Activated naive CD8-positive, alpha-beta T cell treated with anti-CD3 and anti-CD28 coated beads, Interleukin-2, amount 10 ng/mL, durations not matched to agents 7 days and 5 days (primary cell): ENCODE measurements at places on chromosomes 4 and X. TPM values are rescaled to one million over a fixed set of nuclear protein-coding genes. Genes with fewer than 3 reads are reported as not detected.
A peak's percentile ranks its signal among the peaks of the same experiment; 100 is the strongest.

The FAM184B gene
- not detected for total RNA-seq

DNA sequence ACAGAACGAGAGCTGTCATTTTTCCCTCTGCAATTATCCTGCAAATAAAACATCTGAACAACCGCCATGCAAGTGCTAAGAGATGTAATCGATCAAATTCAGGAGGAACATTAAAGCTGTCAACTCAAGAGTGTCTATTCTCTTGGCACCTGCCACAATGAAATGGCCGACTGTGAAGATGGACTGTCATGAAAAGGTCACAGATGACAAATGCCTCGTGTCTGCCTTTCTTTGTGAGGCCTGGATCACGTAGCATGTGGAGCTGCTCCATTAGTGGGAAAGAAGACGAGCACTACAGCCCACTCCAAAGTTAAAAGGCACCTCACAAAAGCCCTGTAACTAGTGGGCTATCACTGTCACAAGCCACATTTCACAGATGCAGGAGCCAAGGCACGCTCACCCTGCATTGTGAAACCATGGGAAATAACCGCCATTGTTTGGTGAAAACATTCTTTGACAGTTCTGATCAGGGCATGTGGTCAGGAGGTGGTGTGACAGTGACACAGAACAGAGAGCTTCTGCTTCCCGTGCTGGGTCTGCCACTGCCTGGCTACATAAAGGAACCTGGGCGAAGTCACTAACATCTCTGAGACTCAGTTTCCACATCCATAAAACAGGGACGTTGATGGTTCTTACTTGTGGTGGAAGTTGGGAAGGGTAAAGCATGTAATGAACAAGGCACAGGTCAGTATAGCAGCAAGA is 98.9 kb downstream of the EVC2 start:
- H3K4me3 ChIP-seq: no peak overlapping the region
- H3K27ac ChIP-seq: no peak overlapping the region
- H3K4me1 ChIP-seq: no peaks in the 10 kb centered on the region
- H3K36me3 ChIP-seq: no peaks in the 10 kb centered on the region

GRCh38 chr4:129422277-129422676 is 326.3 kb downstream of the C4orf33 start:
- H3K27ac ChIP-seq: no peak overlapping the region
- no peaks in the 10 kb centered on the region for H3K27me3 ChIP-seq
- no peaks in the 10 kb centered on the region for H3K36me3 ChIP-seq
- DNase-seq: no peak

DNA sequence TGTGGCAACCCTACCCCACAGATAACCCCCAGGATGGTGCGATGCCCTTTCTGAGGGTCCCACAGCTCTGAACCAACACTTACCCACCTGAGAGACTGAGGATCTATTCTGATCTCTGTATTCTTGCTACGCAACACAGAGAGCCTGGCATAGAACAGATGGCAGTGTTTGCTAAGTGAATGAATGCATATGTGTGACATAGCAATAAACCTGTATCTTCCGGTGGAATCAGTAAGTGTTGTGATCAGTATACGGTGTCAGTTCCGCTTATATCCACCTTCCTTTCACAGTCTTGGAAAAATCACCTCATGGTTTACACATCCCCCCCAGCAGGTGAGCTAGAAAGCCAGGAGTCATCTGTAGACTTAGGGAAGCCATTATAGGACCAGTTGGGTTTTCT is 5.9 kb upstream of the HSD17B10 start:
- no peaks in the 10 kb centered on the region for H3K27me3 ChIP-seq
- H3K4me3 ChIP-seq: peak overlapping the region; percentile 70
- no peaks in the 10 kb centered on the region for H3K36me3 ChIP-seq

DNA sequence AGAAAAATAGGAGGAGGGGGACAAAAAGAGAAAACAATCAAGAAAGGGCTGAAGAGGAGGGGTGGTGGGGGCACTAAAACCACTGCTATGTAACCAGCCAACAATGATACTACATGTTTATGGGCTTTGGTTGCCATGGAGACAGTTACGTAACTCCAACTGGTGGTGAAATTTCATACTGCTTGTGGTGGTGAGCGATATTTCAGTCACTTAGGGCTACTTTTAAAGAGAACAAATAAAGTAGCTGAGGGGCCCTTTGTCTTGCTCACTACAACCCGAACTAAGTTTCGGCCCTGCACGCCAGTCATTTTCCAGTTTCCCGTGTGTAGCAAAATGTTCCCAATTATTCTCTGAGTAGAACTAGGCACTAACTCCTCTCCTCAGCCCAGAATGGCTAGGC is 275.2 kb upstream of the EDA2R start:
- no peaks in the 10 kb centered on the region for H3K4me1 ChIP-seq
- no peaks in the 10 kb centered on the region for H3K36me3 ChIP-seq

DNA sequence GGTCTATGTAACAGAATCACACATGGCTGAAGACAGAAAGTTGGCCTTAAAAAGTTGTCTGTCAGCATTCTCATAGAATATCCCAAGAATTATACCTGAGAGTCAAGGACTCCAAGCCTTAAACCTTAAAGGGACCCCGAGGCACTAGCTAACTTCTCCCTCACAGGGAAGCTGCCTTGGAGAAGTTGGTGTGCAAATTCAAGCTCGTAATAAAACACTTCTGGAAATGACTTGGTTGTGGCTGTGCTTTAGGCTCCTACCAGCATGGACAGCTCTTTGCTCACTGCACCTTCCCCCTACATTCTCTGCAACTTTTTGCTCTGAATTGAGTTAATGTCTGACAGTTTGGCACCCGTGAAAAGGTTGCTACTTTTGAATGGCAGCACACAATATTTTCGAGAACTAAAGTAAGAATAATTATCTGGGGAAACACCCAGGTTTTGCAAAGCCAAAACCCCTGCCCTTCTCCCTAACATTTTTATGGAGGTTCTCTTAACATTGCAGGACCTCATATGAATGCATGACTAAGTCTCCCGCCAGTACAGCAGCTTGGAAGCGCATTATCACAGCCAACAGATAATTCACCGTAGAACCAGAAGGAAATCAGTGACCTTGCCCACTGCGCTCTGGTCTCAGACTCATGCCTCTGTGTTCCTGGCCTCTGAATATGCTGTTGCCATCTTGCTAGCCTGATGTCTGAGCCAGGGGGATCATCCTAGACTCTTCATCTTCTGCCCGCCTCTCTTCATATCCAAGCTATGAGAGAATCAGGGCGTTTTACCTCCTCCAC is 91.0 kb downstream of the MGST2 start:
- no peak overlapping the region for H3K27ac ChIP-seq
- peaks cover 6% of the 10 kb centered on the region for H3K4me1 ChIP-seq
- no peak for DNase-seq
- H3K36me3 ChIP-seq: peaks cover 4% of the 10 kb centered on the region

- no peak within 1 kb of the TSS for H3K4me3 ChIP-seq
- H3K27ac ChIP-seq: no peak within 1 kb of the TSS
- no peaks in the 10 kb centered on the region for H3K4me1 ChIP-seq
- peaks cover 16% of the 10 kb centered on the region for H3K27me3 ChIP-seq
- no peaks in the 10 kb centered on the region for H3K36me3 ChIP-seq
Measured at GRCh38 chr4:26490111-26490959, at the start of gene CCKAR. Gene CCKAR, minus strand, starts transcription at chr4:26490484. Its CDS starts 217 bp downstream, at chr4:26490267.

DNA sequence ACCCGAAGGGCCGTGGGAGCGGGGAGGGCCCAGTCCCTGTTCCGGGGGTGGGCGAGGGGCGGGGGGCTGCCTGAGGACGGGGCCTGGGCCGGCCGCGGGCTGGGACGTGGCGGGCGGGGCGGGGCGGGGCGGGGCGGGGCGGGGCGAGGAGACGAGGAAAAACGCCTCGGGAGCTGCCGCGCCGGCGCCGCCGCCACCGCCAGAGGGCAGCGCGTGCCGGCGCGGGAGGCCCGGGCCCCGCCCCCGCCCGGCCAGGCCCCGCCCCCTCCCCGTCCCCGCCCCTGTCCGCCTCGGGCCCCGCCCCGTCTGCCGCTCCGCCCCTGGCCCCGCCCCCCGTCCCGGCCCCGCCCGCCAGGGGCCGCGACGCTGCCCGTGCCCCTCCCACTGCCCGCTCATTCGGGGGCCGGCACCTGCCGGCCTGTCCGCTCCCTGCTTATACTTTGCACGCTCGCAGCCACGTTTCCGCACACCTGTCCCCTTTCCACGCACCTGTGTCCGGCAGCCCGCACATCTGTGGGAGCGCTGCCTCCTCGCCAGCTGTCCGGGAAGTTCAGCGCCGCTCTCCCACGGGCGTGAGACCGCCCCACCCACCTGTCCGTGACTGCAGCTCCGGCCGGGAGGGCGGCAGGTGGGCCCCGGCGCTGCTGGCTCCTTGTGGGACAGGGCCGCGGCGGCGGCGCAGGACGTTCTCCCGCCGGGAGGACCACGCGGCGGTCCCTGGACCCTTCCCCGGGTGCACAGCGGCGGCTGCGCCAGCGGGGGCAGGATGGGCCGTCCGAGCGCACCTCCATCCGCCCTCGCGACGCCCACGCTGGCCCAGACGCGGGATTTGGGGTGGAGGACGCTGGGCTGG is 1.7 kb upstream of the FGFRL1 start:
- peaks cover 28% of the 10 kb centered on the region for H3K27me3 ChIP-seq
- DNase-seq: peak; percentile 87

- no peaks in the 10 kb centered on the region for H3K36me3 ChIP-seq
- no peak for DNase-seq
- H3K4me1 ChIP-seq: peaks cover 5% of the 10 kb centered on the region
- peaks cover 20% of the 10 kb centered on the region for H3K27me3 ChIP-seq
Measured at GRCh38 chrX:77450996-77451395, 3.8 kb downstream of the FGF16 start.

DNA sequence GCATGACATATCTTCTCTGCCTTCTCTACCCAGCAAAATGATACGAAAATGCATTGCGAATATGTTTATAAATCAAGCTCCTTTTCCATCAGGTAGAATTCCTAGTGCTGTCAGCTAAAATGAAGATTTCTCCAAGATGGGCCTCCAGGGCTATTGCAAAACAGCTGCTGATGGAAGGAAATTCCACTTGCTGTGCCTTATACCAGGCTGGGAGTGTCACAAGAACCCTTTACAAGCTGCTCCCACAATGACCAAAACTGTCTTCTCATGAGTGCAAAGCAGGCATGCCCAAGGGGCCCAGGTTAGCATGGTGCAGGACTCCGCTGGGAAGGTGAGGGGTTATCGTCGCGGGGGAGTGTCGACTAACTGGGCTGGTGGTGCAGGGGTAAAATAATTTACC is 8.7 kb downstream of the HNRNPH2 start:
- peaks cover 7% of the 10 kb centered on the region for H3K36me3 ChIP-seq
- H3K27me3 ChIP-seq: no peaks in the 10 kb centered on the region
- no peak overlapping the region for H3K27ac ChIP-seq
- DNase-seq: no peak

- H3K36me3 ChIP-seq: peaks cover 9% of the 10 kb centered on the region
- H3K4me3 ChIP-seq: no peak overlapping the region
- H3K27me3 ChIP-seq: no peaks in the 10 kb centered on the region
- H3K27ac ChIP-seq: no peak overlapping the region
Measured at GRCh38 chr4:73127839-73128453, 58.4 kb upstream of the COX18 start.

The CWH43 gene
- total RNA-seq: not detected

- H3K4me1 ChIP-seq: no peaks in the 10 kb centered on the region
- no peaks in the 10 kb centered on the region for H3K36me3 ChIP-seq
- H3K4me3 ChIP-seq: no peak overlapping the region
- no peak overlapping the region for H3K27ac ChIP-seq
- no peak for DNase-seq
Measured at GRCh38 chrX:43148305-43148704, 370.3 kb upstream of the PPP1R2C start.

DNA sequence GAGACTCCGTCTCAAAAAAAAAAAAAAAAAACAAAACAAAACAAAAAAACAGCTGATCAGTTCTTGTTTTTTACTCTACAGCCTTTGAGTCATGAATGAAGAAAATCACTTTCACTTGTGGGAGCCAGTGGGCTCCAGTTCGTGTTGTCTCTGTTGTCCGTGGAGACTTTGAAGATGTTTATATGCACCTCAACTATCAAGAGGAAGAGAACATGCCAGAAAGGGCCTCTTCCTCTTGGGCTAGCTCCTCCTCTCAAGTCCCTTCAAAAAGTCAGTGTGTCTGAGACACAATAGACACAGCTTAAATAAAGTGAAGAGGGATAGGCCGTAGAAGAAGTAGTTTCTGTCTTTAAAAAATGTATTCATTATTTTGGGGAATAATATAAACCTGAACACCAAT is 182.7 kb downstream of the KDR start:
- H3K36me3 ChIP-seq: no peaks in the 10 kb centered on the region
- peaks cover 3% of the 10 kb centered on the region for H3K27me3 ChIP-seq
- H3K27ac ChIP-seq: no peak overlapping the region
- H3K4me3 ChIP-seq: peak overlapping the region; percentile 50
- no peak for DNase-seq

DNA sequence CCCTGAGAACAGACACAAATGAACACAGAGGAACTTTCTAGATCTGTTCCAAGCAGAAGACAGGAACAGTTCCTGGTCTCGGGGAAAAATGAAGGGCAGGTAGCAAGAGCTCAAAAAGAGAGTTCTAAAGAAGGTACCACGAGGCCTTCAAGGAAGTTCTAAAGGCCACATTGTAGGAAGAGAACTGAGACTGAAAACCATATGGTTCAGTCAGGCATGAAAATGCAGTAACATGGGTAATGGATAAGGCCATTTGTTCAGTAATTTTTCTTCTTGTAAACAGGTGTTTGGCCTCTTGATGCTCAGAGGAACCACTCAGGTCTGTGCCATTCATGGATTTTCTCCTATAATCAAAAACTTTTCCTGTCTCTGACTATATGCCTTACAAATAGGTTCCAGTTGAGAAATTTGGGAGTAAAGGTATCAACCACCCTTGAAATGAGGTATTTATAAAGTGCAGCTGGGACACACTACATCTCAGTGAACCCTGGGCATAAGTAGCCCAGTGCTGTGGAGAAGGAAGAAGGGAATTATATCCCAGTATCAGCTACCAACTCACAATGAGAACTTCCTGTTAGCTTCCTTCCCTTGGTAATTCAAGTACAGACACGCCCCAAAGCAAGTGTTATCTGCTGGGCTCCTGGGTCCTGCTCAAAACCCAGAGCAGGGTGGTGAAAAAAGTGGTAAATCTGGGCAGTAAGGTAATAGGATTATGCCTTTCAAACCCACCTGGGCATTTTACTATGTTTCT is 277.9 kb downstream of the KLHL13 start:
- no peak overlapping the region for H3K4me3 ChIP-seq
- DNase-seq: no peak
- no peaks in the 10 kb centered on the region for H3K27me3 ChIP-seq
- H3K4me1 ChIP-seq: no peaks in the 10 kb centered on the region
- H3K27ac ChIP-seq: no peak overlapping the region
- no peaks in the 10 kb centered on the region for H3K36me3 ChIP-seq

The TMSB15A gene
- 0.62 TPM for total RNA-seq

The HPGD gene
- 10.4 TPM for total RNA-seq

DNA sequence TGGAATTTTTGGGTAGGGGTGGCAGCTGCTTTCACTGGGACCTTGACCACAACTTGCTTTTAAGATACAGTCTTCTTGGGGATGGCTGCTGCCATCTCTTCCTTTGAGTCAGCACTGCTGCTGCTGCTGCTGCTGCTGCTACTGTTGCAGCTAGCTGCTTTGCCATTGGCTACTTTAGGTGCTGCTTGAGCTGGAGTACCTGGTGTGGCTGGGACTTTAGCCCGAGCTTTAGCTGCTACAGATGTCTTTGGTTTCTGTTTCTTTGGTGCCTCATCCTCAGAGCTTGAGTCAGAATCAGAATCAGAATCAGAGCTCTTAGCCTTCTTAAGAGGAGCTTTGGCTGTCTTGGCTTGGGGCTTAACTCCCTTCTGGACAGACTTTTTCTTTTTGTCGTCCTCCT is 52.2 kb downstream of the FAM9B start:
- DNase-seq: no peak
- peaks cover 2% of the 10 kb centered on the region for H3K4me1 ChIP-seq
- no peak overlapping the region for H3K27ac ChIP-seq
- H3K36me3 ChIP-seq: no peaks in the 10 kb centered on the region

- no peaks in the 10 kb centered on the region for H3K4me1 ChIP-seq
- no peak overlapping the region for H3K27ac ChIP-seq
- no peak for DNase-seq
- no peak overlapping the region for H3K4me3 ChIP-seq
- H3K36me3 ChIP-seq: no peaks in the 10 kb centered on the region
Measured at GRCh38 chr4:23368081-23368697, 521.7 kb downstream of the PPARGC1A start.
